ENCODE measurements at places on chromosomes 2 and 18.
A peak's percentile ranks its signal among the peaks of the same experiment; 100 is the strongest.

DNA sequence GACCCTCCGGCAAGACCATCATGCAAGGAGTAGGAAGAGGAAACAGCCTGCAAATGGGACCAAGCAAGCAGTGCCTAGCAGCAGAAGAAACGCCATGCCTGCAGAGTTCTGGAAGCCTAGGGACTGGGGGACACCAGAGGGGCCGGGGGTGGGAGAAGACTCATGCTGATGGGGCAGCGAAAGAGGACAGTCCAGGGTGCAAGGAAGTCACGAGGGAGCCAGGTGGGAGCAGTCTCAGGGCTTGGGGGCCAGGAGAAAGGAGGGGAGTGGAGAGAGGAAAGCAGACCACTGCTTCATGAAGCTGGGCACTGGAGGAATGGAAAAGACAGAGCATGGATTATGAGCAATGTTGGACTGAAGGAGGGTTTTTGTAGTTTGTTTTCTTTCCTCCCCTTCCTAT is 119.4 kb upstream of the CAPN13 start:
- DNase-seq, result no peak

DNA sequence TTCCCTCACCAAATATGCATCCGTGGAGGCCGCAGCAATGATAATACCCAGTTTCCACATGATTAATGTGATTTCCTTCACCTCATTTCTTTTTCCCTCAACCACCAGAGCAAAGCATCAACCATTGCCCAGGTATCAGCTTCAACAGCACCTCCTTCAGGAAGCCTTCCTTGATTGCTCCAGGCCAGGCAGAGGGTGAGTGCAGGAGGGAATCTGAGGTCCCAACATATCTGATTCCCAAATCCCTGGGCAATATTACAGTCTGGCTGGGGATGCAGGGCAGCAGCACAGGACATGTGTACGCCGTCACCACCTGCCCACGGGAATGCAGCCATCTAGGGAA is 142.4 kb upstream of the MYCN start:
- DNase-seq, result no peak

DNA sequence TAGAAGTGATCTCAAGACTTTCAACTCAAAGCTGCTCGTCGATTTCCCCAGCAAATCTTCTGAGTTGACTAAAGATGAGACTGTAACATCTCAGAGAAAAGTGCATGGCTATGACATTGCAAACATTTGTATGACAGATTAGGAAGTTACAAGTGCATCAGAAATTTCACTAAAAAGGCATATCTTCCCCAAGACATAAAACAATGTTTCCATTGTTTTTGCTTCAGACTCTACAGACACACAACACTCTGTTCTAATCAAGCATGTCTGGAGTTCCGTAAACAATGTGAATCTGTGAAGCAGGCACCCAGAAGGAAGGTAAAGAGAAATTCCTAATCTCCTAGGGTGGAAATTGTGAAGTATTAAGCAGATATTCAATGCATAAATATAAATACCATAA is 144.6 kb upstream of the LYPD1 start:
- no peak for DNase-seq

DNA sequence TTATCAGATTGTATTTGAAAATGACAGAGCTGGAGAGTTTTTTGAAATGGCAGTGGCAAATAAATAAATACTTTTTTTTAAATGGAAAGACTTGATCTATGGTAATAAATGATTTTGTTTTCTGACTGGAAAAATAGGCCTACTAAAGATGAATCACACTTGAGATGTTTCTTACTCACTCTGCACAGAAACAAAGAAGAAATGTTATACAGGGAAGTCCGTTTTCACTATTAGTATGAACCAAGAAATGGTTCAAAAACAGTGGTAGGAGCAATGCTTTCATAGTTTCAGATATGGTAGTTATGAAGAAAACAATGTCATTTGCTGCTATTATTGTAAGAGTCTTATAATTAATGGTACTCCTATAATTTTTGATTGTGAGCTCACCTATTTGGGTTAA is 30.9 kb downstream of the CD28 start:
- no peak for DNase-seq

GRCh38 chr2:100886085-100886484 is 66.1 kb downstream of the NPAS2 start:
- DNase-seq, result no peak

- no peak for DNase-seq
Observed at GRCh38 chr18:23071285-23071684, 64.0 kb upstream of the CABLES1 start.

GRCh38 chr18:55552526-55553189 is 35.3 kb downstream of the TCF4 start:
- peak; percentile 82 for DNase-seq

- no peak for DNase-seq
Observed at GRCh38 chr2:238046725-238047270, 14.0 kb upstream of the SCLY start.

GRCh38 chr18:29259838-29260237 is 1082.9 kb upstream of the CDH2 start:
- no peak for DNase-seq

- no peak for DNase-seq
Observed at GRCh38 chr2:226483143-226483542, 316.5 kb downstream of the IRS1 start.

DNA sequence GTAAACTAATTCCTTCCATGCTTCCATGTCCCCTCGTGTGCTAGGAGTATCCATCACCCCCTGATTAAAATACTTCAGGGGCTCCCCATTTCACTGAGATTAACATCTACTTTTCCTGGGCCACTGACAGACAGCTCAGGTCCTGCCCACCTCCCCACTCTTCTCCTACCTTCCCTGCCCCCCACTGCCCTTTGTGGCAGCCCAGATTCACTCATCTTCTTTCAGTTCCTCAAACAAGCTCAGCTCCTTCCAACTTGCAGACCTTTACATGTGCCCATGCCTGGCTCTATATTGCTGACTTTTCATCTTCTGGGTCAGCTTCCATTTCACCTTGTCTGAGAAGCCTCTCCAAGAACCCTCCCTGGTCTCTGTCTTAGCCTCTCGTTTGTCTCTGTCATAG is 12.0 kb downstream of the RUFY4 start:
- no peak for DNase-seq

- no peak for DNase-seq
Observed at GRCh38 chr2:32652555-32653209, 24.8 kb downstream of the TTC27 start.

DNA sequence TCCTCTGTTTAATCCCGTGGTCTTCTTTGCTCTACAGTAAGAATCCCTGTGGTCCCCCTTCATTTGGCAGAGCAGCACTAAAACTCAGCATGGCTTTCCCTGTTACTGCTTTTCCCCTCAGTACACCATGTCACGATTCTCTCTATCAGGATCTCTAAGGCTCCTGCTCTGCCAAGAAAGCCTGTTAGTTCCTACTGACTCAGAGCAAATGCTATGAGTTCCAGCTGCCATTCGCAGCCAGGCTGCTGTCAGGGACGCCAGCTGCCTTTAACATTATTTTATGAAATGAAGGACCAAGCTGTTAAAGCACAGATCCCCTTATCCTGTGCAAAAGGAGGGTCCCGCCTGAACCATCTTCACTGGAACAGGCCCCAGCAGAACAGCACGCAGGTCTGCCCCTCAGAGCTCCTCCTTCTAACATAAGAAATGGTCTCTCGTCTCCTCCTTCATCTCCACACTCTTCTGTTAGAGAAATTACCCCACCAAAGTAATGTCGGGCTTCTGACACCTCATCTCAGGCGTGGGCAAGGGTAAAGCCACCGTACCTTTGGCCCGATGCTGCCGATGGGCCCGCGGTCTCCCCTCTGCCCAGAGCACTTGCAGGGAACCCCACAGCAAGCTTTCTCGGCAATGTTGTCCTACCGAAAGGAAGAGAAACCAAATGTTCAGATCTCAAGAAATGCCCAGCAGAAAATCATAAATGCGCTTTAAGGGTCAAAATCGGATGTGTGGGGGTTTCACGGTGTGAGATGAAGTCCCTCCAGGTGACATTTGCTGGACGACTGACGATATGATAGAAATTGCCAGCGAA is 52.6 kb downstream of the COL6A3 start:
- no peak for DNase-seq

DNA sequence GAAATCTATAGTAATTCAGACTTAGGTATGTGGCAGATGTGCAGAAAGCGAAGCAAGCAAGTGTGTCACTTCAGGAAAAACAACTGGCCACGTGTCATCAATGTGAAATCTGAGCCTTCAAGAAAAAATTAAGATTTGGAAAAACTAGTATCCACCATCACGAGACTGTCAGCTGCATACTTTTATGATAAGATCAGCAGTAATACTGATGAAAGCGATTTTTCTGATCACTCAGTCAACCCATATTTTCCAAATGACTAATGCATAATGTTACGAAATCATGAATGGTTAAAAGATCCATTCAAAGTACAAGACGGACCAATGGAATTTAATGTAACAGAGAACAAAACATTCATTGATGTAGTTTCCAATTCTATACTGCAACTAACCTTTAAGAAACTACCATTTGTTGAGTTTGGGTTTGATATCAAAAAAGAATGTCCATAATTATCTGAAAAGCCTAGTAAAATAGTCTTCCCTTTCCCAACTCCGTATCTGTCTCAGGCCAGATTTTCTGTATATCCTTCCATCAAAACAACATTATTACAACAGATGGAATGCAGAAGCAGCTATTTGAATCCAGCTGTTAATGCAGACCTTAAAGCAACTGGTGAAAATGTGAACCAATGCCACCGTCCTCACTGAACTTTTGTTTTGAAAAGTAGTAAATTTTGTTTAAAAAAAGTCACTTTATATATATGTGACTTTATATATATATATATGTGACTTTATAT is 17.0 kb upstream of the BCL2 start:
- DNase-seq, result no peak

GRCh38 chr2:24259316-24259715 is 84.5 kb downstream of the FAM228A start:
- DNase-seq, result no peak

GRCh38 chr2:216031960-216032689 is 18.8 kb upstream of the MREG start:
- DNase-seq, result no peak

DNA sequence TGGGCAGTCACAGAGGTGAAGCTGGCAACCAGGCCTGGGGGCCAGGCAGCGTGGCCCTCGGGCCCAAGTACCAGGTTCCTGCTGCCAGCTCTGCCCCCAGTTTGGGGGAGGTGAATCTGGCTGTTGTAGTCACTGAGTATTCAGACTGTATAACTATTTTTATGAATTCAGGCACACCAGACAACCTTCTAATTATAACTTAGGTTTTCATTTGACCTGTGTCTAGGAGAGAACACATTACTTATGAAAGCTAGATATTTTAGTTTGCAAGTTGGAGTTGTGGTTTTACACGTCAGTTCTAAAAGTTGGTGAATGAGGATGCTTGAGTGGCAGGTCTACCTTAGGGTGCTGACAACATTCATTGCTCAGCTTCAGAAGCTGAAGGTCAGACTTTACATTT is 71.7 kb downstream of the LIMS1 start:
- DNase-seq, result no peak

GRCh38 chr18:2304378-2305175 is 266.7 kb downstream of the METTL4 start:
- DNase-seq, result no peak

GRCh38 chr18:62997076-62997475 is 281.7 kb downstream of the PHLPP1 start:
- DNase-seq, result no peak

GRCh38 chr2:76448956-76449355 is 738.2 kb upstream of the GCFC2 start:
- DNase-seq, result no peak

DNA sequence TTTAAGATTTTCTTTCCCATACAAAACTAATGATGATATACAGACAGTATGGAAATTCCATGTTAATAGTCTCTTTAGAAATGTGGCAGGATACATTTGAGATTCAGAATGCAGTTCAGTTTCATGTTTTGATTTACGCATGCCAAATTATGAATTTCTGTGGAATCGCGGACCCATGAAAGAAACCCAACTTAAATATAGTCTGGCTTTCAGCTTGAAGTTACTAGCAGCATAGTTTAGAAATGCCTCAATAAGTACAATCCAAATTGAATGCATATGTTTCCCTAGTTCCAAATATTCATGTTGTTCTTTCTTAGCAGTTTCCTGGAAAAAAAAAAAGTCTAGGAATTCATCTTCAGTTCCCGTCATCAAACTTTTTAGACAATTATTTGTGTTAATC is 164.1 kb upstream of the RASGRP3 start:
- no peak for DNase-seq

- no peak for DNase-seq
Observed at GRCh38 chr2:21772624-21773023, 648.9 kb downstream of the TDRD15 start.

DNA sequence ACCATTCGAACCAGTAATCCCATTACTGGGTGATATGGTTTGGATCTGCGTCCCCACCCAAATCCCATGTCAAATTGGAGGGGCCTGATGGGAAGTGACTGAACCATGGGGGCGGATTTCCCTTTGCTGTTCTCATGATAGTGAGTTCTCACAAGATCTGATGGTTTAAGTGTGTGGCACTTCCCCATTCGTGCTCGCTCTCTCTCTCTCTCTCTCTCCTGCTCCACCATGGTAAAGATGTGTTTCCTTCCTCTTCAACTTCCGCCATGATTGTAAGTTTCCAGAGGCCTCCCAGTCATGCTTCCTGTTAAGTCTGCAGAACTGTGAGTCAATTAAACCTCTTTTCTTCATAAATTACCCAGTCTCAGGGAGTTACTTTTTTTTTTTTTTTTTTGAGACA is 62.6 kb downstream of the NBAS start:
- no peak for DNase-seq

GRCh38 chr2:119837759-119838158 is 78.0 kb downstream of the PTPN4 start:
- no peak for DNase-seq

DNA sequence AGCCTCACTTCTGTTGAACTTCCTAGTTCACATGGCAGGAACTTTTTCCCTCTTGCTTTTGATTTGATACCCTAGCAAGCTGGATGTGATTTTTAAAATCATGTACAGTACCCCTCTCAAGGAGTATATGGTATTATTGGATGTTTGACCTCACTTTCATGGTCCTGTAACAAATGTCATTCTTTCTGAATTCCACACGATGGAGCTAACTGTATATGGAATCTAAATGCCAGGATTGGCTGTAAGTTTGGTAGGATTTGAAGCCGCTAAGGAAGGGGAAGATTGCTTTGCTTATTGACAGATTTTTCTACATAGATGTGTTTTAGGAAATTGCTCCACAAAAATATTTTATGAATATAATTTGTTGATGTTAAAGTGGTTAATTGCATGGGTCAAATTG is 18.3 kb downstream of the MAIP1 start:
- DNase-seq, result peak; percentile 29

- no peak for DNase-seq
Observed at GRCh38 chr2:154698721-154699574, 453 bp downstream of the KCNJ3 start.

DNA sequence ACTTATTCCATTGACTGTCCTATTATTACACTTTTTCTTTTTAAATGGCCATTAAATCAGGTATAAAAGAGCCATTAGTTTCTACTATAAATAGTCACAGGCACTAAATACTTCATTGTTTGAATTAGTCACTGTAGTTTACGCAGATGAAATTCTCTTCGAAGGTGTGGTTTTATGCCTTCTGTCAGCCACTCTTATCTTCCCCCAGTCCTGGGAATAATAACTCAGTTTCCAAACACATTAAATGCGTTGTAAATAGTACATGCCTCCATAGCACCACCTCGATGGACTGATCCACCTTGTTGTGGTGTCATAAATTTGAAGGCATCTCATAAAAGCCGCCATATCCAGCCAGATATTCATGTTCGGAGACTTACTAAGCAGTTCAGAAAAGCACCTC is 72.1 kb upstream of the PARD3B start:
- DNase-seq, result no peak
